Cardiac muscle cell (in vitro differentiated cells and primary cell): ENCODE measurements at places on chromosomes 3 and 15. TPM values are rescaled to one million over a fixed set of nuclear protein-coding genes. Genes with fewer than 3 reads are reported as not detected.

The PLCH1 gene
- 6.2 and 7.8 TPM in 2 replicates for total RNA-seq

The KNL1 gene
- 1.7 and 15.2 TPM in 2 replicates for total RNA-seq

The TM4SF18 gene
- 0.33 TPM in 1 of 2 replicates, not detected in the other for total RNA-seq

The AP3B2 gene
- total RNA-seq, result 3.0 TPM in 2 replicates

The GOLGA8A gene
- 76.8 and 135 TPM in 2 replicates for total RNA-seq

The ZNF620 gene
- total RNA-seq, result 7.5 and 8.8 TPM in 2 replicates

The NR2E3 gene
- total RNA-seq, result 0.09 TPM in 1 of 2 replicates, not detected in the other
